Endothelial cell (in vitro differentiated cells): ENCODE measurements at places on chromosomes 6 and 20. TPM values are rescaled to one million over a fixed set of nuclear protein-coding genes. Genes with fewer than 3 reads are reported as not detected.

- H3K27me3 ChIP-seq: peaks cover 4% of the 10 kb centered on the region
- no peak overlapping the region for H3K4me3 ChIP-seq
- no peak for DNase-seq
- no peaks in the 10 kb centered on the region for H3K36me3 ChIP-seq
- no peak overlapping the region for H3K27ac ChIP-seq
- peaks cover 7% of the 10 kb centered on the region for H3K4me1 ChIP-seq
Observed at GRCh38 chr6:1503811-1504210, 105.9 kb upstream of the FOXC1 start.

Gene SMLR1
- not detected for total RNA-seq

DNA sequence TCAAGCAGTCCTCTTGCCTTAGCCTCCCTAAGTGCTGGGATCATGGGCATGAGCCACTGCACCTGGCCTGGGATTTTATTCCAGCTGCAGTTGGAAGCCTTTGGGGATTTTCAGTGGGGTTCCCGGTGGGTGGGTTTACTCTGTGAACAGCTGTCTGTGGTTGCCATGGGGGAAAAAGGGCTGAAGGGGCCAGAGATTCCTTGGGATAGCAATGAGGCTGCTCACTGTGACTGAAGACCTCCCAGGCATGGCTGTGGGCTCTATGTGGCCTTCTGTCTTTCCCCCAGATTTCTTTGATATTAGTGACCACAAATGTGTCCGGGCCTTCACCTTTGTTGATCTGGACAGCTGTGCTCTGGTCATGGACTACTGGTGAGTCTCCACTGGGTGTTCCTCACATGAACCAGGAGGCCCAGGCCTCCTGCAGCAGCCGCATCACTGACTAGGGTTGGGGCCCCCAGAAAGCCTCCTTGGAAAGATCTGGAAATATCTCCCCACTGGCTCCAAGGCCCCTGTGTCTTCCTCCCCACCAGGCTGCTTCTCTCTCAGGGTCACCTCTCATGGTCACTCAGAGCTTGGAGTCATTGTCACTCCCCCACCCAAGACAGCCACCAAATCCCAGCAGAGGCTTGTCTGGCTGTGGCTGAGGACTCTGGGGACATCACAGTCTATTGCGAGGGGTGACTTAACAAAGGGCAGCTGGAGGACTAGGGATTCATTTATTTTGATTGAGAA, 33.4 kb downstream of the EFCAB8 start:
- no peak overlapping the region for H3K27ac ChIP-seq
- peaks cover 6% of the 10 kb centered on the region for H3K4me1 ChIP-seq
- H3K4me3 ChIP-seq: no peak overlapping the region
- no peak for DNase-seq
- peaks cover 3% of the 10 kb centered on the region for H3K27me3 ChIP-seq

GRCh38 chr6:112804638-112805330, 457.7 kb downstream of the RFPL4B start:
- H3K4me3 ChIP-seq: no peak overlapping the region
- H3K4me1 ChIP-seq: peaks cover 3% of the 10 kb centered on the region
- no peak overlapping the region for H3K27ac ChIP-seq
- DNase-seq: no peak

Gene VGLL2
- total RNA-seq: 0.77 TPM

Gene RSPH9
- not detected for total RNA-seq

GRCh38 chr6:20566109-20566508, 31.9 kb downstream of the CDKAL1 start:
- DNase-seq: no peak
- H3K27ac ChIP-seq: no peak overlapping the region
- peaks cover 3% of the 10 kb centered on the region for H3K36me3 ChIP-seq
- no peak overlapping the region for H3K4me3 ChIP-seq

Gene DOK5
- 0.26 TPM for total RNA-seq

Gene EDN1
- 8.3 TPM for total RNA-seq

Gene COL21A1
- 1.2 TPM for total RNA-seq

Gene PLN
- total RNA-seq: not detected

Gene ADA
- total RNA-seq: 137 TPM

Gene LRRC1
- 7.5 TPM for total RNA-seq

GRCh38 chr20:1846341-1846740, 48.9 kb upstream of the SIRPA start:
- no peak for DNase-seq
- H3K4me1 ChIP-seq: peaks cover 21% of the 10 kb centered on the region
- no peak overlapping the region for H3K4me3 ChIP-seq
- peaks cover 11% of the 10 kb centered on the region for H3K36me3 ChIP-seq

DNA sequence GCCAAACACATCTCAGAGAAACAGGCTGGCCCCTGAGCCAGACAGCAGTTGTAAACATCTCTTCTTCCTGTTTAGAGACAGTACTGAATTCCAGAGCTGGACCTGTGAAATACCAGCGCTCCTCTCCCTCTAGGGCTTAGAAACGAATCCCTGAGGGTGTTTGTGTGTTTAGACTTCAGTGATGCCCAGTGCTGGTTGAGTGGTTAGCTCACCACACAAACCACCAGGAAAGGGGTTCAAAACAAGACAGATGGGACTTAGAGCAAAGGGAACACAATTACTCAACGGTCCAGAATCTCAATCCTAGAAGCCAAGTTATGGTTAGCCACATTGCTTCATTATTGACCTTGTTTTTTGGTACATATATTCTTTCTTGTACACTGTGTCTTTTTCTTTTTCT, 108.7 kb upstream of the TMEM170B start:
- H3K4me1 ChIP-seq: peaks cover 37% of the 10 kb centered on the region
- no peak overlapping the region for H3K4me3 ChIP-seq
- H3K27ac ChIP-seq: peak overlapping the region; percentile 32
- H3K27me3 ChIP-seq: peaks cover 2% of the 10 kb centered on the region

Gene HCRTR2
- total RNA-seq: not detected

- no peak overlapping the region for H3K4me3 ChIP-seq
- H3K27ac ChIP-seq: no peak overlapping the region
- peaks cover 26% of the 10 kb centered on the region for H3K4me1 ChIP-seq
- no peaks in the 10 kb centered on the region for H3K36me3 ChIP-seq
- no peak for DNase-seq
Observed at GRCh38 chr20:38982291-38982690, 20.1 kb downstream of the DHX35 start.

DNA sequence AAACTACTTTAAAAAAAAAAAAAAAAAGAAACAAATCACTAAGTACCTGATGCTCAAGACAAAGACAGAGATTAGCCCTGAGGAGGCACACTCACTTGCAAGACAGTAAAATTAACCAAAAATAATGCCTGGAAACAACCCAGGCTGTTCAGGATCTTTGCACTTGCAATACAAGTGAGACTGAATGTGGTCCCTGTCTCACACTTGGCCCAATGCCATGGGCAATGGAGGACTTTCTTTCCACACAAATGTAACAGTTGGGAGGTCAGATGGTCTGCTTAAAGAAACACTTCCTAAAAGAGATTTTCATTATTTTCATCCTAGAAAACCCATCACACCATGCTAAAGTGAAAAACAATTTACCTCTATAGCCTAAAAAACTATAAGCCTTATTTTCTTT, 16.2 kb downstream of the STAU1 start:
- H3K27ac ChIP-seq: no peak overlapping the region
- no peak for DNase-seq
- no peak overlapping the region for H3K4me3 ChIP-seq
- H3K4me1 ChIP-seq: peaks cover 14% of the 10 kb centered on the region

DNA sequence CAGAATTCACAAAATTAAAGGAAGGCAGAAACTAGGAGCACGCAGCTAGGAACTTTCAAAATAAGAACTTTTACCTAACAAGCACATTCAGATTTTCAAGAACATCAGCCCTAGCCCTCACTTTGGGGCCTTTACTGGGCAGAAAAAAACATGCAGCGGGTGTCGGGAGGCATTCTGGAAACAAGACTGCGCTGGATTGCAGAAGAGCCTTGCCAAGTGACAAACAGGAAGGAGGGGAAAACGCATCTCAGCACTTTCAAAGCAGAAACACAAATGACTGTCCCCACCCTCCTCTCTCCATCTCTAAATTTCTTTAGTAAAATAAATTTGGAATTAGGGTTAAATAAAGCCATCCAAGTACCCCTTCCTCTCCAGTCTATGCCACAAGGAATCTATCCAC, 74.6 kb upstream of the RREB1 start:
- DNase-seq: no peak
- peaks cover 3% of the 10 kb centered on the region for H3K27me3 ChIP-seq
- H3K4me3 ChIP-seq: no peak overlapping the region
- H3K4me1 ChIP-seq: peaks cover 12% of the 10 kb centered on the region

DNA sequence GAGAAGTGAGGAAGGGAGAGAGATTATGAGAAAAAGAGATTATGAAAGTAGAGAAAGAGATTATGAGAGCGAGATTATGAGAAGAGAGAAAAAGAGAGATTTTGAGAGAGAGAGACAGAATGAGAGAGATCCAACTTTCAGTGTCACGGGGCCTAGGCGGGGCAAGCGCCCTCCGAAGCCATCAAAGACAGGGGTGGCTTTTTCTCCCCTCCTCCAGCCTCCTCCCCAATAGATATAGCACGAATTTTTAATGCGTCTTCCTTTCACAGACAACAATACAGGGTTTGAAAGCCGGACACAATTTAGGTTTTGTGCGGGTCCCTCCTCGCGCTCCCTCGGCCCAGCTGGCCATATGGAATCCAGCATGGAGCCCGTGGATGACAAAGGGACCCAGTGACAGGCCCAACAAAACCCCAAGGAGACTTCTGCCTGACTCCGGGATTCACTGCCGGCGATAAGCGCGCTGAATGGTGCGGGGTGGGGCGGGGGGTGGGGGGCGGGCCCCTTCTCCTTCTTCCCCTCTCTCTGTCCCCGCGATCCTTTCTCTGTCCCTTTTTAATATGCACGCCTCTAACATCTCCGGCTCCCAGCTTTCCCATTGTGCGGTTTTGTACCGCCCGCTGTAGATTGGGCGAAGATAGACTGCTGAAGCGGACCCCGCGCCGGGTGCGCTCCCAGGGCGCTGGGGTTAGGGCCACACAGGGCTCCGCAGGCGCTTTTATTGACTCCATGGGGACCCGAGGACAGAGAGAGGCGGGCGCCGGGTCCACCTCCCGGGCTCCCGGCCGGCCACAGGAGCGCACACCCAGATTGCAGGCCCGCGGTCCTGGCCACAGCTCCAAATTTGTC, 5.4 kb downstream of the NKX2-2 start:
- peaks cover 41% of the 10 kb centered on the region for H3K27me3 ChIP-seq
- H3K4me3 ChIP-seq: no peak overlapping the region
- no peak for DNase-seq
- H3K36me3 ChIP-seq: peaks cover 4% of the 10 kb centered on the region
- peaks cover 34% of the 10 kb centered on the region for H3K4me1 ChIP-seq

DNA sequence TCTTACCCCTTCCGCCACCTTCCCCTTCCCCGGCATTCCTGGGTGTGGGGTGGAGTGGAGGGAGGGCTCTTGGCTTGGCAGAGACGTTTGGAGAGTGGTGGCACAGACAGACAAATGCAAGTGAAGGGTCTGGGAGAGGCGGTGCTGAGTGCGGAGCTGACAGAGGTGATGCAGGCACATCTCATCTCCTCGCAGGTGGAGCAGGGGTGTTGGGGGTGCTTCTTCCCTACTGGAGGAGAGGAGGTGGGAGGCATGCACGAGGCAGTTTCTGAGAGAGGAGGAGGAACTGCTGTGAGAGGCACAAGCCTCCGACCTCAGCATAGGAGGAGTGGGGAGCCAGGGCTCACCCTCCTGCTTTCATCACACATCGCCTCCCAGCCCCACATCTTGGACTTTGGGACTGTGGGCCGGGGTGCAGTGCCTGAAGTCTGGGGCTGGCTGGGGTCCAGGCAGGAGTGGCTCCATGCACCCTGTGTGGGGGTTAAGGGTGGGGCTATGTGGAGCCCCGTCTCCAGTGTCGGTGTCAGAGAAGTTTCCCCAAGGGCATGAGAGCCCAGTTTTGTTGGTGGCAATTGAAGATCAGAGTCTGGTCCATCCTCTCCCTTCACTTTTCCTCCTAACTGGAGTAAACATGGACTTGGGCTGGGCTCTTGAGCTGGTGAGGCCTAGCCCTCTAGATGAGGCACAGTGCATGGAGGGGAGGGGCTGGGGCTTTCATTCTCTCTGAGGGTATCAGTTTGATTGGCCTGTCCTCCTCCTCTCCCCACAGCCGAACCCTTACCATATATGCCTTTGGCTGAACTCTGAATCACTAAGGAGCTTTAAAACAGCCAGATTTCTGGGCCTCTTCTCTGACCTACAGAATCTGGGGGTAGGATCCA, 20.2 kb upstream of the SLC22A7 start:
- H3K27me3 ChIP-seq: peaks cover 20% of the 10 kb centered on the region
- no peak overlapping the region for H3K4me3 ChIP-seq
- H3K27ac ChIP-seq: no peak overlapping the region
- H3K36me3 ChIP-seq: no peaks in the 10 kb centered on the region
- DNase-seq: no peak

Gene ID1
- 85.2 TPM for total RNA-seq

Gene TTK
- total RNA-seq: 6.6 TPM

DNA sequence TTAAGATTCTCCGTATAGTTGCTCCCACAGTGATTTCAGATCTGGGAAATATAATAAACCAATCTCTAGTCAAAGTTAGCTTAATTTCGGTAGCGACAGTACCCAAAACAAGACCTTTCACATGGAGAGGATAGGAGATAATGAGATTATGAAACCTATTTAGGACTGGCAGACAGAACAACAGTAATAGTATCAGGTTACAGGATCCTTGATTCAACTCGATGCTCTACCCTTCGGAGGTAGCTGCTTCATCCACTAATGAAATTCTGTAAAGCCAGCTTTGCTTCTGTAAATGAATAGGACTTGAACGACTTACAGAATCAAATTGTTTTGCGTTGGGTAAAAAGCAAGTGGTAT, 534 bp upstream of the AKIRIN2 start:
- peaks cover 16% of the 10 kb centered on the region for H3K4me1 ChIP-seq
- H3K27me3 ChIP-seq: peaks cover 16% of the 10 kb centered on the region
- H3K4me3 ChIP-seq: peak overlapping the region; percentile 99
- peaks cover 14% of the 10 kb centered on the region for H3K36me3 ChIP-seq
- H3K27ac ChIP-seq: peak overlapping the region; percentile 90

DNA sequence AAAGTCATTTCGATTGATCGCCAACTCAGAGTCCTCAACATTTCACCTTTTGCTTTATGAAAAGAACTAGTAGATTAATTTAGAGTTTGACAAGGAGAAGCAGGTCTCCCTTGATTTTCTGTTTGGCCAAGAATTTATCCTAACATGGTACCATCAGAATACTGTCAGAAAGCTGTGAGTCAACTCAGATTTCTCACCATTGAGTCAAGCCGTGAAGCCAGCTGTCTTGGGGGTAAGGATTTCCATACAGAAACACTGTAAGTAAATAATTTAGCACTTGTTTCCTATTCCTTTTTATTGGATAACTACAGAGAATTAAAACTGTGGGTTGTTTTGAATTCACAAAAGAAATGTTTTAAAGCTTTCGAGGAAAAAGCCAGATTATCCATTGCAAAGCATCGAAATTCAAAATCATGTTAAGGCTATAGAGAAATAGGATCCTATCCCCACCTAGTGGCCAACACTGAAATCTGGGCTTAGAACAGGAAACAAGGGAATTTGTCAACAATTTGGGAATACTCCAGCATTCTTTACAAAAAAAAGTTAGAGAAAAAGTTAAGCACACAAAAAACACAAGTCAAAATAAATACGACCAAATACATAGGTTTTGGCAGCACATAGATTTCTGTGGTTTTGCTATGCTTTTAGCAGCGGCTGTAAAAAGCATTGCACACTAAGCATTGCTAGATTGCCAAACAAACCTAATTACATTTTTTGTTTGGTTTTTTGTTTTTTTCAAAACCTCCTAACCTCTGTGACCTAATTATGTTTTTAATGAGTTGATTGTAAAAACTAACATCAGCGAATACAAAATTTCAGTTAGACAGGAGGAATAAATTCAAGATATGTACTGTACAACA, 44.2 kb downstream of the COL11A2 start:
- H3K36me3 ChIP-seq: peaks cover 4% of the 10 kb centered on the region
- H3K4me1 ChIP-seq: peaks cover 5% of the 10 kb centered on the region
- peaks cover 1% of the 10 kb centered on the region for H3K27me3 ChIP-seq
- H3K4me3 ChIP-seq: no peak overlapping the region
- H3K27ac ChIP-seq: no peak overlapping the region

Gene BTN1A1
- total RNA-seq: 1.4 TPM
